ENCODE measurements at places on chromosomes 16 and 17.

DNA sequence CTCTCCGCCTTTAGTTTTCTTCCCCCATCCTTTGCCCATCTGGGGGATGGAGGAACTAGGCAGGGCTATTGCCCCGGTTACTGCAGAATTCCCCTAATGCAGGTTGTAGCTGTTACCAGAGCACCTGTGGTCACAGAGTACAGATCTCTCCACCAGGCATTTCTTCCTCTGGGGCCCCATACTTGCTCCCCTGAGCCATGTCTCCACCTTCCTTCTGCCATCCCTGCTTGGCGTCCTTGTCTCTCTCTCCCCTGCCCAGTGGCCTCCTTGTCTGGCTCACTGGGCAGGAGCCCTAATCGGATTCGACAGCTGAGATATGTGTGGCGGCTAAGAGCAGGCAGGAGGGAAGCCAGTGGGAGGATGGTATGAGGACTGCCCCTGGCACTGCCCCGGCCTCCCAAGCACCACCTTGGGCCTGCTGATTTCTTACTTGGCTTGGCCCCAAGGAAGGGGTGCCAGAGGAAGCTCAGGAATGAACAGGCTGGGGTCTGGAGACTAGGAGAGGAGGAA, 2.0 kb downstream of the RARA start:
- no peak for DNase-seq

GRCh38 chr17:75906143-75906884, 1.6 kb upstream of the MRPL38 start:
- no peak for DNase-seq

GRCh38 chr17:18950944-18951905, 740 bp upstream of the SLC5A10 start:
- DNase-seq = no peak

- no peak for DNase-seq
Observed at GRCh38 chr16:57194512-57194911, 8.4 kb downstream of the RSPRY1 start.

Data from activated CD8-positive, alpha-beta memory T cell treated with anti-CD3 and anti-CD28 coated beads for 48 hours (primary cell).